Fibroblast of skin of right biceps (primary cell): ENCODE measurements at places on chromosomes 1 and 21.

- DNase-seq, result no peak
Observed at GRCh38 chr1:3550511-3551289, 60.6 kb downstream of the MEGF6 start.

GRCh38 chr1:71294178-71294577 is 213.3 kb upstream of the ZRANB2 start:
- peak; percentile 56 for DNase-seq

GRCh38 chr1:179121159-179121938 is 39.5 kb downstream of the TOR3A start:
- DNase-seq, result peak; percentile 67

DNA sequence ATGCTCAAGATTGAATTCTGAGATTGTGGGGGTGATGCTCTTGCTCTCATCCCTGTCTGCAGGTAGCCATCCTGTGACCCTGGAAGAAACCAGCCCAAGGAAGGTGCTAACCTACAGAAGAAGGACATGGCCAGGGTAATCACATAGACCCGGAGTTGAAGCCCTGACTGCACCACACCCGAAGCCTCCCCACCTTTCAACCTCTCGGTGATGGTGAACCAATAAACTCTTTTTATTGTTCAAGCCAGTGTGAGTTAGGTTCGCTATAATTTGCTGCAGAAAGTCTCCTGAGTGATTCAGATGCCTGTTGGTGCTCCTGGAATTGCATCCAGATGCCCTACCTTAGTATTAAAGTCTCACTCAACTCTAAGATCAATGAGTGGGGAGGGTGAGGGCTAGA is 163.6 kb downstream of the PLPP3 start:
- no peak for DNase-seq

- no peak for DNase-seq
Observed at GRCh38 chr1:213474054-213474453, 423.0 kb downstream of the RPS6KC1 start.
